A549 treated with CpdA at 1 μM for 4 hours (cell line): ENCODE measurements at places on chromosomes 7 and 10. TPM values are rescaled to one million over a fixed set of nuclear protein-coding genes. Genes with fewer than 3 reads are reported as not detected.

The SRI gene
- 99.7 to 141 TPM (median 133 TPM) in 5 replicates for total RNA-seq

The ATP6V1F gene
- total RNA-seq = 243 to 262 TPM (median 252 TPM) in 5 replicates

The MYO1G gene
- 0.09 to 0.12 TPM (median 0.11 TPM) in 5 replicates for total RNA-seq

The ANKRD2 gene
- total RNA-seq = 2.5 to 4.8 TPM (median 4.0 TPM) in 5 replicates

The LSM8 gene
- 41.4 to 55.9 TPM (median 42.7 TPM) in 5 replicates for total RNA-seq

The HECW1 gene
- 10.9 to 14.2 TPM (median 12.0 TPM) in 5 replicates for total RNA-seq

The GATA3 gene
- total RNA-seq = 6.0 to 7.2 TPM (median 6.5 TPM) in 5 replicates

The SPDYE2 gene
- total RNA-seq = not detected in 5 replicates

The SPDYE11 gene
- not detected in 5 replicates for total RNA-seq

The ZP3 gene
- 18.4 to 22.7 TPM (median 20.0 TPM) in 5 replicates for total RNA-seq

The SFTPA2 gene
- not detected in 5 replicates for total RNA-seq

The HMX3 gene
- total RNA-seq = not detected in 5 replicates

The PARD3 gene
- total RNA-seq = 71.5 to 102 TPM (median 82.7 TPM) in 5 replicates

The TAS2R41 gene
- not detected in 5 replicates for total RNA-seq

The TRIM50 gene
- total RNA-seq = not detected in 5 replicates

The ITIH2 gene
- 0.27 to 0.47 TPM (median 0.41 TPM) in 4 of 5 replicates, not detected in the other for total RNA-seq

The ANKRD22 gene
- total RNA-seq = 0.30 to 0.62 TPM (median 0.39 TPM) in 5 replicates

The FFAR4 gene
- total RNA-seq = 0.16 to 0.27 TPM (median 0.18 TPM) in 5 replicates

The ZNF365 gene
- 0.83 to 0.97 TPM (median 0.90 TPM) in 5 replicates for total RNA-seq

The MBL2 gene
- total RNA-seq = not detected in 5 replicates

The OPN4 gene
- total RNA-seq = not detected in 5 replicates

The FAM221A gene
- 0.27 to 0.72 TPM (median 0.46 TPM) in 5 replicates for total RNA-seq

The TMEM225B gene
- total RNA-seq = 0.75 to 1.4 TPM (median 1.1 TPM) in 5 replicates

The NCOA4 gene
- total RNA-seq = 85.5 to 107 TPM (median 89.2 TPM) in 5 replicates

The CCDC172 gene
- total RNA-seq = not detected in 5 replicates

The SUN3 gene
- total RNA-seq = 0.15 to 0.91 TPM in 2 of 5 replicates, not detected in the others

The AEBP1 gene
- total RNA-seq = 0.05 TPM in 1 of 5 replicates, not detected in the others
